ENCODE measurements at places on chromosomes 7 and 10.

DNA sequence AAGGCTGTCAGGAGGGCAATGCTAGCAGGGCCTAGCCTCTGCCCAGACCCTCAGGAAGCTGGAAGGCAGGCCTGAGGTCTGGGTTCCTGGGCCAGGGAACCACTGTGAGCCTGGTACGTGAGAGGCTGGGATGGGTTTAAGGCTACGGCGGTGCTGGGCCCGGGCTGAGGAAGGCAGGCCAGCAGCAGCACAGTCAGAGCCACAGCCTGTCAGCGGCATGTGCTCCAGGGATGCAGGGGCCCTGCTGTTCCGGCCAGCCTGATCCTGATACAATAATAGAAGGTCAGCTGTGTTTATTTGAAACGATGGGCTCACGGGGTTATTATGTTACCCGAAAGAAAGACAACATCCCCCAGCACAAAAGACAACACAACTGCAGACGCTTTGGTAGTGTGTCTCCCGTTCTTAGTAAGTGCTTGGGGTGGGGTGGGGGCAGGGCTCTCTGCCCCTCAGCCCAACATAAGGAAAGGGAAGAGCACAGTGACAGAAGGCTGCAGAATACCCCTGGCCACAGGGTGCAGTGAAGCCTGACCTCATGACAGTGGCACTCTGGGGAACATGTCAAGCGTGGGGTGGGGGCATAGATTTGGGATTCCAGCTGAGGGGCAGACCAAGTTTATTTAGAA lies 95.0 kb downstream of the COL13A1 start:
- no peak for DNase-seq

DNA sequence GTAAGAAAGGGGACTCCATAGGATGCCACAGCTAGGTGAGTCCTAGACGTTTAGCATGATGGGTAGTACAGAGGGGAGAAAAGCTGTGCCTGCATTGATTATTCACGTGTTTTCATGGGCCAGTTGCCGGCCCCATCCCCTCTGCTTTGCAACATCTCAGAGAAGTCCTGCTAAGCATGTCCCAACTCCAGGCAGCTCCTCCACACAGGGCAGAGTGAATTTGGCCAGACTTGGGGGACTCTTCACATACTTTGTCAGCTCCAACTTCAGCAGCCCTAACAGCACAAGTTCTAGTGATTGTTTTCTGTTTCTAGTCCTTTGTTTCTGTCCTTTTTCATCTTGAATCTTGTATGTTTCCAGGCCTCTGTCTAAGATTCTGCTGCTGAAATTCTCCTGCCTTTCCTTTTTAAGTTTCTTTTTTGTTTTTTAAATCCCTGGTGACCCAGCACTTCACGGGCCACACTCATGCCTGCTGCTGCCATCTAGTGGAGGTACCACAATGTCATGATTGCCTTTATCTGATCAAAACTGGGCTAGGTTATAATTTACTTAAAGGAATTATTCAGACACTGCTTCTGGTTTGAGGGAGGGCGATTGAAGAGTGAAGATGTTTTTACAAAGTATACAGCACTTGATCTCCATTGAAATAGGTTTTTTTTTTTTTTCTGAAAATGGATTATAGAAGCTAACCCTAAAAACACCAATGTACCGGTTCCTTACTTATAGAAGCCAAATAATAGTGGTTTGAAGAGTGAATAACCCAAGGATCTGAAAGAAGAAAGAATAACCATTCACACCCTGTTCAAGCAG lies 276.9 kb downstream of the CSTF2T start:
- DNase-seq: peak; percentile 64

DNA sequence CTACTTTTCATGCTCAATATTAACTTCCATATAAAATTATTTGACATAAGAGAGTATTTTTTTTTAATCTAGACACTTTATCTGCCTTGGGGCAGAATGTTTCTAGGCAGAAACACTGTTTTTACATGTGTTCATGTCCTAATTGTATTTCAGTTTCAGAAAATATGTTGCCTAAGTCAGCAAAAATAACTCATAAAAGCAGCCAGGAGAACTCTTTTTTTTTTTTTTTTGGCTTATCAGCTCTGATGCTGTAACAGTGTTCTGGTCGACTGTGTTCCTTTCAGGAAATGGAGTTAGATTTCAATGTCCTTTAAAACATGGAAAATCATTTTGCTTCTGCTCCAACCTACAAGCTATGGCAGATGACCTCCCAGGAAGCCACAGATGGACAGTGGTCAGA lies 63.2 kb upstream of the OPALIN start:
- DNase-seq: no peak

DNA sequence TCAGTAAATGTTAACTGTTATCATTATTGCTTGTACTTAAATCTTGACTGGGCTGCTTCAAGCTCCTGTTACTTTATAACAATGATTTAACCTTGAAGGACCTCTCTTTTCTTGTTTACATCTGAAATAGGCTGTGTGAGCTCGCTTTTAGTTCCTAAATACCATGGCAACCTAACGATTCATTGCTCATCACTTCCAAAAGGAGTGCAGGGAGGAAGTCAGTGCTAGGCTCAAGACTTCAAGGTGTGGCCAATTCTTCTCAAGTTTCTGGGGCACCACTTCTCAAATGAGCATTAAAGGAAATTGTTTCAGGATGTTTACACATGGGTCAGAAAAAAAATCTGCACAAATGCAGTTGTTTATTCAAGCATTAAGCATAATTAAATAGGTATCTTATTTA lies 284.2 kb downstream of the MTERF1 start:
- no peak for DNase-seq

GRCh38 chr10:84114088-84114667 lies 25.1 kb upstream of the GHITM start:
- DNase-seq: no peak

GRCh38 chr7:2257046-2257551 lies 15.1 kb downstream of the NUDT1 start:
- DNase-seq: no peak

- peak; percentile 19 for DNase-seq
Observed at GRCh38 chr10:7915923-7916536, 97.7 kb downstream of the TAF3 start.

GRCh38 chr7:135943134-135943879 lies 33.9 kb downstream of the MTPN start:
- no peak for DNase-seq

- DNase-seq: no peak
Observed at GRCh38 chr7:6382817-6383216, 64.9 kb downstream of the DAGLB start.

- DNase-seq: no peak
Observed at GRCh38 chr7:92560602-92561001, 29.6 kb downstream of the FAM133B start.

- DNase-seq: no peak
Observed at GRCh38 chr10:127882391-127882790, 10.3 kb downstream of the CLRN3 start.

DNA sequence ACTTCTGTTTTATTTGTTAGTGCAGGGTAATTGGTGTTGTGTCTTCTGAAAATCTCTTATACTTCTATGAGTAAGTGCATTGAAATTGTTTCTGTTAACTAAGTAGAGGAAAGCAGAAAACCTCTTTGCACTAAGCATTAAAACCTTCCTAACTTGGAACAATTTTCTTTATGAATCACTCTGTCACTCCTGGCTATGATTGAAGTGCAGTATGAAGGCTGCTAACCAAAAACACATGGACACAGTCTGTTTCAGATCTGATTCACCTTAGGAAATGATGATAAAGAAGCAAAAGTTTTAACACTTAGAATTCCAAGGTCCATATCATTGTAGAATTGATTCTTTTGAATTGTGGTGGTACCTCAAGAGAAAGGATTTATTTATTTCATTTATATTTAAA lies 41.9 kb downstream of the MET start:
- peak; percentile 73 for DNase-seq

GRCh38 chr7:112255388-112255720 lies 48.9 kb downstream of the ZNF277 start:
- no peak for DNase-seq

DNA sequence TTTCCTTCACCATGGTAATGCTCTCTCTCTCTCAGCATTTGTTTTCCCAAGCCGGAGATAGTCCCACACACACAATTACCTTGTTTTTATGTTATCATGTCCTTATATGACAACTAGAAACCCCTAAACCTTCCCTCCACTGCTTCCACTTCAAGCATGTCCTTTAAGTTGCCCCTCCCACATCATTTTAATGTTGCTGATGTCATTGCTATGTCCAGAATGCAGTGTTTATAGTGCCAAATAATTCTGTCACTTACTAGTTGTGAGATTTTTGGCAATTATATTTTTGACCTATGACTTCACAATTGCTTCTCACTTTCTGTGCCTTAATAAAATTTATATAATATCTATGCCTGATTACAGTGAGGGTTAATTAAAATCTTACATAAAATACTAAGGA lies 645.9 kb downstream of the XPNPEP1 start:
- DNase-seq: peak; percentile 48

- peak; percentile 80 for DNase-seq
Observed at GRCh38 chr10:103709341-103709920, 145.9 kb downstream of the SH3PXD2A start.

DNA sequence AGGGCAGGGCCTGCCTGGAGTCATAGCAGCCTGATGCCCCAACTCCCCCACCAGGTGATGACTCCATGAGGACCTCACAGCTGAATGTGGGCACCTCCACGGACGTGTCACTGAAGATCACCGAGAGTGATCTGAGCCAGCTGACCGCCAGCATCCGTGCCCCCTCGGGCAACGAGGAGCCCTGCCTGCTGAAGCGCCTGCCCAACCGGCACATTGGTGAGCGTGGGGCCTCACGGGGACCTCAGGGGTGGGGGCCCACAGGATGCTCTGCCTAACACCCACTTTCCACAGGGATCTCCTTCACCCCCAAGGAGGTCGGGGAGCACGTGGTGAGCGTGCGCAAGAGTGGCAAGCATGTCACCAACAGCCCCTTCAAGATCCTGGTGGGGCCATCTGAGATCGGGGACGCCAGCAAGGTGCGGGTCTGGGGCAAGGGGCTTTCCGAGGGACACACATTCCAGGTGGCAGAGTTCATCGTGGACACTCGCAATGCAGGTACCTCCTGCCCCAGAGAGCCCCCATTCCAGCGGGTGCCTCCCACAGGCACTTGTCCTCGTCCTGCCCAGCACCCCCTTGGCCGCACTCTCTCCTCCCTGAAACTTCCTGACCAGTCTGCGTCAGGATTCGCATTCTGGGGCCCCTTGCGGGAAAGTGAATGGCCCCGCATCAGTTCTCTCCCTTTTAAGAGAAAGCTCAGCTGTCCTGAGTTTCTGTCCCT lies 10.0 kb upstream of the ATP6V1F start:
- DNase-seq: no peak

GRCh38 chr10:6197321-6197720 lies 5.4 kb upstream of the PFKFB3 start:
- no peak for DNase-seq

All from EL (cell line).